ENCODE measurements at places on chromosomes 11 and 22.

GRCh38 chr11:118379497-118379896, 20.1 kb downstream of the UBE4A start:
- no peak for DNase-seq

DNA sequence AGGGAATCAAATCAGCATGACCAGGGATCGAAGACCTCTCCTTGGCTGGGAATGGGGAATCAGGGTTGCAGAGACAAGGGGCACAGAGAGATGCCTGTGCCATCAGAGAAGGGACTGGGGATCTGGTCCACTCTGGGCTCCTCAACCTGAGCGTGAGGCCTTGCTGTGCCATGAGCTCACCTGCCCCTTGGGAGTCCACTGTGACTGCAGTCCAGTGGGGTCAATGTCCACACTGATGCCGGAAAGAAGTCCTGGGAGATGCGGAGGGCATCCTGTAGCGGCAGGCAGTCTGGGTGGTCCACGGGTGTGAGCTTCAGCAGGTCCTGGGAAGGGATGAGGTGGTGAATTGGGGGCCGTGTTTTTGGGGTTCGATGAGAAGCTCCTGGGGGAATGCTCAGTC, 7.3 kb upstream of the RGL4 start:
- no peak for DNase-seq

- no peak for DNase-seq
Measured at GRCh38 chr22:25564979-25565677, 653 bp downstream of the GRK3 start.

DNA sequence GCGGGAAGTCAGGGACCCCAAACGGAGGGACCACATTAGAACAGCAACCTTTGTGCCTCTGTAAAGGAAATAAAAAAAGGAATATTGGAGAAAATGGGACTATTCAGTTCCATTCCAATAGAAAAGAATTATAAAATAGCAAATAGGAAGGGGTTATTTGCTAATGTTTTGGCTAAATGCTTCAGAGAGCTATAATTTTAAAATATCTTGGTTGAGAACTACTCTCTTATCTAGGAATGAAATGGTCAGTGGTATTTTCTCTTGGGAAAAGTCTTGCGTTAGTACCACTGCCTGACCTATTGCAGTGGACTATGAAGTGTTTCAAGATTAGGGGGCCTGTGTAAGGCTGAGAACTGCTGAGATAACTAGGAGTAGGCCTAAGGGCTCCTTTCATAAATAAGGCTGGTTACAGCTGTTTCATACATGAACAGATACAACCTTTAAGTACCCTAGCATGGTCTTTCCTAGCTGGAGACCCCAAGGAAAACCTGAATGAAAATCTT, 6.9 kb upstream of the WEE1 start:
- DNase-seq = peak; percentile 71

DNA sequence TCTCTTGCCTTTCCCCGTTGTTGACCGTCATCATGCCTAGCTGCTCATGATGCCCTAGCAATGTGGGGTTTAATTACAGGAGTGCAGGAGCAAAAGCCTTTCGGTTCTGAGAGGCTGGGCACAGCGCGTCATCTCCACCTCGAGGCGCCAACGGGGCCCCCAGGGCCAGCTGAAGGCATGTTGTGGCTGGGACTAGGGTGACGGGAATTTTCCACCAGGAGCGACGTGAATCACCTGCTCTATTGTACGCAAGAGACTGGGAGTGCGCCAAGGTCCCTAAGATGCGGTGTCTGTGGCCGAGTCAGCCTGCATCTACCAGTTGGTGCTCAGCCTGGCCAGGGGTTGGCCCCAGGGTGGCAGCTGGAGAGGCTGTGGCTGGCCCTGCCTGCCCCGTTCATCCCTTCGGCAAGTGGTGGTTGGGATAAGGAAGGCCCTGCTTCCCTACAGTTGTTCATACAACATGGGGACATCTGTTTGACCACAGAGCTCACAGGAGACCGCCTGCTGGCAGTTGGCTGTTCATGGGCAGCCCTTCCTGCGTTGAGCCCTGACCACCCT, 1175.6 kb downstream of the BRD1 start:
- DNase-seq = no peak

DNA sequence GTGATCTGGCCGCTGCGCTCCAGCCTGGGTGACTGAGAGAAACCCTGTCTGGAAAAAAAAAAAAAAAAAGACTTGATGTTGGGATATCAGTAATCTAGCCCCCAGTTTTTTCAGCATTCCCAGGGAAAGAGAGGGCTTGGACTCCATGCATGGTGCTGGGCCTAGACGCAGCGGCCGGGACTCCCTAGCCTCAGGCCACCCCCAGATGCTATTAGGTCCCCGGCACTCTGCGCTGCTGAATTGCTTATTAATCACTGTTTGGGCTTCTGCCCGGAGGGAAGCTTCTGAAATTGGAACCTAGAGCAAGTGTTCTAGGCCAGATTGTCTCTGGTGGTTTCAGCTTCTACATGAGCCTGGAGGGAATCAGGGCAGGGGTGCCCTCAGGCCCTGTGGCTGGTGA, 39.0 kb downstream of the SLCO2B1 start:
- no peak for DNase-seq

DNA sequence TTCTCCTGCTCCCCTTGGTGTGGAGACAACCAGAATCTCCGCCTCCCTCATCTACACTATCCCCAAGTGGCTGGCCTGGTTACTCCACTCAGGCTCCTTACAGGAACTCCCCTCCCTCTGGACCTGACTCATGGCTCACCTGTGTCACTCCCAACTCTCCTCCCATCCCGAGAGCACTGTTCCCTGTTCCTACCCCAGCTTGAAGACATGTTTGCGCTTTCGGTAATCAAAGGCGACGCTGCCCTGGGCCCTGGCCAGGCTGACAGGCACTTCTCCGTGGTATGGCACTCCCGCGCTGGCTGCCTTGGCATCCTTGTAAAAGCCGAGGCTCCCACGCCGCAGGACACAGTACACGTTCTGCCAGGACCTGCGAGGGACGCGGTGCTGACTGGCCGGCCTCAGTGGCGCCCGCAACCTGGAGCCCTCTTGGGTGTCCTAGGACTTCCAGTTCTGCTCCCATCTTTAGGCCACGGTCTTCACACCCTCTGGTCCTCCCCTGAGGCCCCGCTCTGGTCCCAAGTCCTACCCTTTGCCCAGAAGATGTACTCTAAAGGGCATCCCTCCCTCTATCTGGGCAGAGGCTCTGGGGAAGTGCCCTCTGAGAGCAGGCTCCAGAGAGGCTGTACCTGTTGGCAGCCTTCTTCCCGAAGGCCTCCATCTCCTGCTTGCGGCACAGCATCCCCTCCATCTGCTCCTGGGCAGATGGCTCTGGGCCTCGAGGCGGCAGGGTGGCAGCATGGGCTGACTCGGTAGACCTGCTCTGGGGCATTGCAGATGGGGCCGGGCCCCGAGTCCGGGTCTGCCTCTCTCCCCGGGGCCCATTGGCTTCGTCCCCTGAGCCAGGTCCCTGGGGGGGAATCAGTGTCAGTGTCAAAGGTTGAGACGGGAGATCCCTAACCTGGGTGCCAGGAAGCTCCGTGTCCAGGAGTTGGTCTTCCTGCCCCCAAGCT, 9.4 kb upstream of the RBM4B start:
- no peak for DNase-seq

DNA sequence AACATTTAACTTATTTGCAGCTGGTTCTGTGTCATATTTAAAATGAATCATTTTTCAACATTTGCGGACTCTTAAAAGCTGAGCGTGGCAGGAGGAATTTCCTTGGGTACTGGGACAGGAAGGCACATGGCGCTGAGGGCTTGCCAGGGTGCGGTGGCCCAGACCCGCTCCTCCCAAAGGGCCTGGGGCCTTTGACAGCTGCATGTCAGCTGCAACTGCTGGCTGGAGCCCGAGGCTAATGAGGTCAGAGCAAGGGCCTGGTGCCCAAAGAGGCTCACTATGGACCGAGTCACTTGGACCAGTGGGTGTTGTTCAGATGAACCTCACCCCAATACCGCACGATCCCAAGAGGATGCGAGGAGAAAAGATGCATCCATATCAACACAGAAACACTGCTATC, 326.9 kb downstream of the CTTN start:
- DNase-seq = no peak

DNA sequence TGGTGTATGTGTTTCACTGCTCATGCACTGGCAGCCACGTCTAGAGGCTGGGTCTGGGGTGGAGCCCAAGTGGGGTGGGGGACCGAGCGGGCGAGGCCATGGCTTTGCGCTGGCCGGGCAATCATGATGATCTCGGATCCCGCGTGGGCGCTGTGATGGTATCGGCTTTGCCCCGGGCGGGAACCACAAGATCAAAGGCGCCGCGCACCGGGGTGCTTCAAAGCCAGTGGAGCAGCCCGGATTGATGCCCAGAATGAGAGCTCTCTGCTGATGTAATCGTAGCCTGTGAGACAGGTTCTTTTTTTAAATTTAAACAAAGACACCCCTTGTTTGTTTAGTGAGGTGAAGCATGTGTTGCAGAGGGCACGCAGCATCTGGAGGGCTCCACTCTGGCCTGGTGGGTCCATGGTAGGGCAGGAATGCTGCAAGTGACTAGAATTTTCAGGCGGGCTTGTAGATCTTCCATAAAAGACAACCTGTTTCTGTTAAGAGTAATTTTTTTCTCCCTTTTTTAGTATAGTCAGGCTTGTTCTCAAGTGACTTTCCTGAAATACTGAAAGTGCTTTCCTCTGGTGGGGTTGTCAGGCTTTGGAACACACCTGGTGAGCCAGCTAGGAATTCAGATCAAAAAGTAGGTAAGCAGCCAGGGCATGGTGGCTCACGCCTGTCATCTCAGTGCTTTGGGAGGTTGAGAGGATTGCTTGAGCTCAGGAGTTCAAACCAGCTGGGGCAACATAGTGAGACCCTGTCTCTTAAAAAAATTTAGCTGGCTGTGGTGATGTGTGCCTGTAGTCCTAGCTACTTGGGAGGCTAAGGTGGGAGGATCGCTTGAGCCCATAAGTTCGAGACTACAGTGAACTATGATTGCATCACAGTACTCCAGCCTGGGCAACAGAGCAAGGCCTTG, 40.7 kb downstream of the ZNRF3 start:
- peak; percentile 28 for DNase-seq

DNA sequence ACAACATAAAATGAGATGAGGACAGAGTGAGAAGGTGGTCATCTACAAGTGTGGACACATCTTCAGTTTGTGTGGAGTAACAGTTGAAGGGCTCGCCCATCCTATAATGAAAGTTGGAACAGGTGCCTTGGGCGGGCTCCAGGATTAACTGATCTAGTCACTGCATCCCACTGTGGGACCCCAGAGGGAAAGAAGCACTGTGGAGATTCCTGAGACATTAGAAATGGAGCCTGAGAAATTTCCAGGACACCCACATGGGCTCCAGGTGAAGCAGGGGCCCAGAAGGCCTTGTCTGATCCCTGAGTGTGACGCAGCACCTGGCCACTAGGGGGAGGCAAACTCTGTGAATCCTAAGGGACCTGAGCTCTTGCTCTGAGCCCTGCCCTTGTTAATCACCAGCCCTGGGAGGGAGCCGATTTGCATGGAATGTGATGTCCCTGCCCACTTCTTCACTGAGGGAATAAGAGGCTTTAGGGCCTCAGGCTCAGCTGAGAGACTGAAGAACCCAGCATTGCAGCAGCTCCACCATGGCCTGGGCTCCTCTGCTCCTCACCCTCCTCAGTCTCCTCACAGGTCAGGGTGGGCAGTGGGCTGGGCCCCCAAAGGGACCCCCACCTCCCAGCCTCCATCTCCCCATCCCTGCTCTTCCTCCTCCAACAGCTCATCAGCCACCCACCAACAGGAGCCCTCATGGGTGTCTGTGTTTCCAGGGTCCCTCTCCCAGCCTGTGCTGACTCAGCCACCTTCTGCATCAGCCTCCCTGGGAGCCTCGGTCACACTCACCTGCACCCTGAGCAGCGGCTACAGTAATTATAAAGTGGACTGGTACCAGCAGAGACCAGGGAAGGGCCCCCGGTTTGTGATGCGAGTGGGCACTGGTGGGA, 98.4 kb downstream of the VPREB1 start:
- DNase-seq = peak; percentile 30

- DNase-seq = no peak
Measured at GRCh38 chr11:45961751-45962240, 39.3 kb downstream of the LARGE2 start.

- DNase-seq = no peak
Measured at GRCh38 chr11:2540223-2540991, 95.6 kb downstream of the KCNQ1 start.

DNA sequence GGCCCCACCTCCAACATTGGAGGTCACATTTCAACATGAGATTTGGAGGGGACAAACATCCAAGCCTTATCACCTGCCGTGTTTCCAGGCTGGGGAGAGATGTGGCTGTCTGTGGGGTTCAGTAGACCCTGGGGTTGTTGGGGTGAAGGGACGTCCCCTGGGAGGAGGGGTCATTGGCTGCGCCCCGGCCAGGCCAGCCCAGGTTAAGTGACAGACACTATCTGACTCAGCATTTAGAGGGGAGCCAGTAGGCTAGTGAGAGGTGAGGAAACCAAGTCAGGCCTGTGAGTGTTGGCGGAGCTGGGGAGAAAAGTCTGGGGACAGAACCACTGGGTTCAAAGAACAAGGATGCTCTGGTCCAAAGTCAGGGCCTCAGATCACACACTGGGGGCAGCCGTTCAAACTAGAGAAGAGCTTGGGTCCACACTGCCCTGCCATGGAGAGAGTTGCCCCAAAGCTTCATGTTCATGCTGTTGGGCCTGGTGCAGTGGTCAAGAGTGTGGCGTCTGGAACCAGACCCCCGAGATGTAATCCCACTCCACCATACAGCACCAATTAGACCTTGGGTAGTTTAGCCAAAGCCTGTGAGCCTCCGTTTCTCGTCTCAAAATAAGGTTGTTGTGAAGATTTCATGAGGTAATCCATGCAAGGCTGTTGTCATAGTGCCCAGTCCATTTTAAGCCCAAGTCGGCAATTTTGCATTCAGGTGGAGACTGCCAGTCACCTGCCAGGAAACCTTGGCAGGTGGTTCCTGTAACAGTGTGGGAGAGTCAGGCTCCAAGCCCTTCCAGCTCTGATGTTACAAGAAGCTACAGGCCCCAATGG, 1289.6 kb downstream of the TBC1D22A start:
- no peak for DNase-seq

DNA sequence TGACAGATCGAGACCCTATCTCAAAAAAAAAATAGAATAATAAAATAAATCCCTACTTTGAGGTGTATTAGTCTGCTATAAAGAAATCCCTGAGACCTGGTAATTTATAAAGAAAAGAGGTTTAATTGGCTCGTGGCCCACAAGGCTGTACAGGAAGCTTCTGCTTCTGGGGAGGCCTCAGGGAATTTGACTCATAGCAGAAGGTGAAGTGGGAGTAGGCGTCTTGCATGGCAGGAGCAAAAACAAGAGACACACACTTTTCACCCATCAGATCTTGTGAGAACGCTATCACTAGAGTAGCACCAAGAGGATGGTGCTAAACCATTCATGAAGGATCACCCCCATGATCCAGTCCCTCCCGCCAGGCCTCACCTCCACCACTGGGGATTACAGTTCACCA, 29.2 kb downstream of the CDPF1 start:
- no peak for DNase-seq

- DNase-seq = no peak
Measured at GRCh38 chr11:113408206-113408605, 20.6 kb downstream of the ANKK1 start.

GRCh38 chr22:45101515-45102227, 62.1 kb upstream of the NUP50 start:
- peak; percentile 45 for DNase-seq

DNA sequence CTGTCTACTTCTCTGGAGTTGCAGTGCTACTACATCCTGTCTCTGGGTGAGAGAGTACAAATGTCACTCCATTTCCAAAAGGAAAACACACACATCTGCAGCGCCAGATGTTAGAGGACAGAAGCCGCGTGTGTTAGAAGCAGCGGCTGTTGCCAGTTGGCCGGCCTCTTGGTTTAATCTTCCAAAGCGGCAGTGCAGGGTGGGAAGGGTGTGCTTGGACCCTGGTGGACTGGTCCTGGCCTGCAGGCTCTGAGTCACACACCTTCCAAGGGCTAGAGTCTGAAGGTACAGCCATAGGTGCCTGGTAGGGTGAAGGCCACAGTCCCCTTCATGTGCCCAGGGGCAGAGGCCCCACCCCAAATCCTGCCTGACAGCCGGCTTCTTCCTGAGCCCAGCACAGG, 99.8 kb downstream of the CTTN start:
- no peak for DNase-seq
